Stomach (tissue), 19 donors: ENCODE measurements at places on chromosomes 7 and 10. TPM values are rescaled to one million over a fixed set of nuclear protein-coding genes. Genes with fewer than 3 reads are reported as not detected.
A peak's percentile ranks its signal among the peaks of the same experiment; 100 is the strongest.

CRHR2 gene
- not detected for total RNA-seq

VAX1 gene
- not detected for total RNA-seq

TMEM236 gene
- total RNA-seq, result 4.7 TPM

SPACDR gene
- total RNA-seq, result not detected

SFMBT2 gene
- total RNA-seq, result 17.3 TPM

DNA sequence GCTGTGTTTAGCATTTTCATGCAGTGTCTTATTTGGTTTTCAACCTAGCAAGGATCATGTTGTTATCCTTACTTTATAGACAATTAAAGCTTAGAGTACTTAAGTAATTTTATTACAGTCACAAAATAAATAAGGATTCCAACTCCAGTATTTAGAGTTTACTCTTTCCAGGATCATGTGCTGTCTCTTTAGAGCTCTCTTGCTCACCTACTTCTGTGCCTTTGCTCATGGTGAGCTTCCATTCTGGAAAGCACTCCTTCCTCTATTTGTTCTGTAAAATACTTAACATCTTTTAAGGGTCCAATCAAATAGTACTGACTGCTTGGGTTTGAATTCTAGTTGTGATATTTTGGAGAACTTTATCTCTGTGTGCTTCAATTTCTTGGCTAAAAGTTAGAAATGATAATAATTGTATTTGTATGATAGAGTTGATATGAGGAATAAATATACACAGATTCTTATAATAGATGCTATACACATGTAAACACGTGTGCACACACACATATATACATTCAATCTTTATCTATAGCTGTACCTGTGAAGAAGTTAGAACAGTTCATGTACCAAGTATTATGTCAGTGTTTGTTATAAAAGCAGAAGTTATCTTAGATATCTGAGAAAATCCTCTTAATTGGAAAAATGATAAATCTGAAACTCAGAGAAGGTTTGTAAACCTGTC is 18.2 kb upstream of the CALCR start:
- H3K27me3 ChIP-seq, result no peaks in the 10 kb centered on the region
- no peak overlapping the region for H3K4me3 ChIP-seq
- H3K36me3 ChIP-seq, result no peaks in the 10 kb centered on the region
- no peak for DNase-seq

GRCh38 chr10:86632009-86632800 is 22.1 kb upstream of the OPN4 start:
- peak; percentile 51 for DNase-seq
- no peaks in the 10 kb centered on the region for H3K36me3 ChIP-seq
- peaks cover 18% of the 10 kb centered on the region for H3K4me1 ChIP-seq
- H3K27ac ChIP-seq, result no peak overlapping the region
- peak overlapping the region; percentile 42 for H3K4me3 ChIP-seq

GRCh38 chr10:128560993-128561392 is 434.8 kb upstream of the MKI67 start:
- no peaks in the 10 kb centered on the region for H3K4me1 ChIP-seq
- no peak for DNase-seq
- peaks cover 13% of the 10 kb centered on the region for H3K27me3 ChIP-seq
- H3K36me3 ChIP-seq, result no peaks in the 10 kb centered on the region

DNA sequence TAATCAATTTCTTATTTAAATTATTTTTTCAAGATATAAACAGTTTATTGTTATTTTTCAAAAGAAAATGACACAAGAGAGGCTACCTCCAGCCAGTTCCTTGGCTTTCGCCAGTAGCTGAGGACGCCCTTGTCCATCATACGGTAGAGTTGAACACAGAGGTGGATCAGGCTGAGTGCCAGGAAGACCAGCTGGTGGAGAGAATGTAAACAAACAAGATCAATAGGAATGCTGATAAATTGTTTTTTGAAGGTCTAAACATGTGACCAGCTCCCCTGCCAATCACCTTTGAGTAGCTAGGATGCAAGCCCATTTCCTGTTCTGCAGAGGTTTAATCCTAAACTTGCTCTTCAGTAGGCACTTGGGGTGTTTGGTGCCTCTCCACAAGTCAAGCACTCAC is 138.9 kb downstream of the PKD1L1 start:
- DNase-seq, result no peak
- no peaks in the 10 kb centered on the region for H3K27me3 ChIP-seq
- H3K4me1 ChIP-seq, result peaks cover 16% of the 10 kb centered on the region
- H3K36me3 ChIP-seq, result no peaks in the 10 kb centered on the region
- H3K4me3 ChIP-seq, result no peak overlapping the region

GRCh38 chr10:130160775-130161174 is 24.6 kb downstream of the GLRX3 start:
- no peak overlapping the region for H3K27ac ChIP-seq
- H3K27me3 ChIP-seq, result no peaks in the 10 kb centered on the region
- H3K4me1 ChIP-seq, result peaks cover 4% of the 10 kb centered on the region
- no peak for DNase-seq
- H3K36me3 ChIP-seq, result peaks cover 63% of the 10 kb centered on the region

DNA sequence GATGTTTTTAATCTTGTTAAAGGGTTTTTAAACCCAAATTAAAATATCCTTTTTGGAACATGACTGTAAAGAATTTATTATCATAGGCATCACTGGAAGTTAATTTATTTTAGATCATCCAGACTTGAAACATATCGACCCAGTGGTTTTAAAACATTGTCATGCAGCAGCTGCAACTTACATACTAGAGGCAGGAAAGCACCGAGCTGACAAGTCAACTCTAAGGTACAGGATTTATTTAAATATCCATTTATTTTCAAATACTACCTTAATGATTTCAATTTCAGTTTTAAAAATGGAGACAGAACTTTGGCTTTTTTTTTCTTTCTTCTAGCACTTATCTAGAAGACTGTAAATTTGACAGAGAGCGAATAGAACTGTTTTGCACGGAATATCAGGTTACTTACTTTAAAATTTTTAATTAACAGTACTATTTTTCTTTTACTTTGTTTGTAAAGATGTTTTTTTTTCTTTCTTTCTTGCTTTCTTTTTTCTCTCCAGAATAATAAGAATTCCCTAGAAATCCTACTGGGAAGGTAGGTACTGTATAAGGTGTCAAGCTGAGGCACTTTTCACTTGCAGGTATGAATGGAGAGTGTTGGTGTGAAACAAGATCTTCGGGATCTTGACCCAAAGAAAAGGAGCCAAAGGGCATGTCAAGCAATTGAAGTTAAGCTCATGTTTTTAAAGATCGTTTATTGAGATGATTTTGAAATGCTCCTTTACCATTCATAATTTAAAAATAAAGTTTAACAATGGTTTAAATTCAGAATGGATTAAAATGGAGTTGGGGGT is 1.8 kb downstream of the COMMD3 start:
- H3K27me3 ChIP-seq, result no peaks in the 10 kb centered on the region
- no peak for DNase-seq
- no peaks in the 10 kb centered on the region for H3K36me3 ChIP-seq
- no peak overlapping the region for H3K4me3 ChIP-seq
- peaks cover 52% of the 10 kb centered on the region for H3K4me1 ChIP-seq

DNA sequence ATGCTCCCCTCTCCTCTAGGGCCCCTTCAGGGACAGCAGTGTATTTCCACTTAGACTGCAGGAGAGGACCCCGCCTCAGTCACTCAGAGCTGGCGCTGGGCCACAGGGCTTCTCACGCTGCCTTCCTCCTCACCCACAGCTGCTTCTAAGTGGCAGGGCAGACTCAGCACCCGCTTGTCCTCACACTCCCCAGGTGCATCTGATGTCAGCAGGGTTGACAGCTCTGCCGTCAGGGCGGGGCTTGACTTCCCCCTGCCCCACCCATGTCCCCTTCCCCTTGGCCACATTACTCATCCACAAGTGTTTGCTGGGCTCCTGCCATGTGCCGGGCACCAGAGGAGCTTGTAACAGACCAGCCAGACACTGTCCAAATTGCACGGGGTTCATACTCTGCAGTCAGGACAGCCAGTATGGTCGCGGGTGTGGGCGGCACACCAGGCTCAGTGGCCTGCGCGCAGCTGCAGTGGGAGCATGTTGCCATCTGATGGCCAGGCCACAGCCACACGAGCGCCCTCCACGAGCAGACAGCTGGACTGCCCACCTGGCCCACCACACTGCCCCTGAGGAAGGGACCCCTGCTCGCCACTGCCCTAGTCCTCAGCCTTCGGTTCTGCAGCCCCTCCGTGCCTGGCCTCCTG is 29.3 kb upstream of the TTYH3 start:
- no peak overlapping the region for H3K27ac ChIP-seq
- H3K4me1 ChIP-seq, result no peaks in the 10 kb centered on the region
- no peak overlapping the region for H3K4me3 ChIP-seq
- peaks cover 72% of the 10 kb centered on the region for H3K36me3 ChIP-seq
- no peak for DNase-seq
- H3K27me3 ChIP-seq, result no peaks in the 10 kb centered on the region

DNA sequence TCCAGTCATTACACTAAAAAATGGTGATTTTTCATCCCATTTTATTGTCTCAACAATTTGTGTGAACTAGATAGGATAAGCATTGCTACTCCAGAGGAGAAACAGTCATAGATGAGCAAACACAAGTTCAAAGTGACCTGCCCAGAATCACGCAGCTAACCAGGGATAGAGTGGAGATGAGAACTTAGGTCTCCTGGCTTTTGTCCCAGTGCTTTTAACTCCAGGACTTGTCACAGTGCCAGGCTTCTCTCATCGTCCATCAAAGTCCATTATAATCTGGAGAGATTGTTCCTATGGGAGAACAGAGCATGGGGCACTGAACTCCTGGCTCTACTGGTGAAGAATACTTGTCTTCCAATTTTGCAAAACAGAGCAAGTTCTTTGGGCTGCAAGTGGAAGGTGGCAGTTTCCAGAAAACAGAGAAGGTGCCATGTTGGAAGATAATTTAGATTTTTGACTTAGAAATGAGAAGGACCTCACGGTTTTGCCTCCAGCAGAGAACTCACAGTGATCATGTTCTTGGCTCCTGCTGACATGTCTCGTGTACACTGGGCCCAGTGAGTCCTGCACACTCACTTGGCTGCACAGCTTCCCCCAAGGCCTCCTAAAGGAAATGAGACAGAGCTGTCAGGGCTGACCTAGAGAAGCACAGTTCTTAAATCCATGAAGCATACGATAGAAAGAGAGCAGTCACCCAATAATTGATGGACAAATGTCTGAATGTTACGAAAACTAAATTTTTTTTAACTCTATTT is 322.9 kb upstream of the NRP1 start:
- H3K4me3 ChIP-seq, result no peak overlapping the region
- H3K27ac ChIP-seq, result no peak overlapping the region
- peaks cover 11% of the 10 kb centered on the region for H3K4me1 ChIP-seq
- no peaks in the 10 kb centered on the region for H3K36me3 ChIP-seq
- no peaks in the 10 kb centered on the region for H3K27me3 ChIP-seq
- DNase-seq, result no peak

- no peaks in the 10 kb centered on the region for H3K4me1 ChIP-seq
- no peak overlapping the region for H3K4me3 ChIP-seq
- H3K36me3 ChIP-seq, result no peaks in the 10 kb centered on the region
- DNase-seq, result no peak
- H3K27ac ChIP-seq, result no peak overlapping the region
These were observed 585.0 kb downstream of the PTPRN2 start for GRCh38 chr7:158002486-158003080.

DNA sequence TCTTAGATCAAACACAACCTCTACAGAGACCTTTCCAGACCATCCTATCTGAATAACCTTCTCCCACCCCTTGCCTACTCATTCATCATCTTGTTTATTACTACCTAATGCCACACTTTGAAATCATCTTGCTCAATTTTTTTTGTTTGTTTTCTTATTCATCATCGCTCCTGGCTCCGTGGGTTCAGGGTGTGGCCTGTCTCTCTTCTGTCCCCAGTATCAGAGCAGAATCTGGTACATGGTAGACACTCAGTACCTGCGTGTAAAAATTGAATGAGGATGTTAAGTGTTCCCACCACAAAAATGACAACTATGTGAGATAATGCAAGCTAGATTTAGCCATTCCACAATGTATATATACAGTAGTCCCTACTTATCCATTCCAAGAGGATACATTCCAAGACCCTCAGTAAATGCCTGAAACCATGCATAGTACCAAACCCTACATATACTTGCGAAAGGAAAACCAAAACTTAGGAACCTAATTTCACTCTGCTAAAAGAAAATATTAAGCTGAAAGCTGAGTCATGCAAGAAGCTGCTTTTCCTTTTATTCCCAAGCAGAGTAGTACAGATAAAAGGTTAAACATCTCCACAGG is 72.1 kb upstream of the SEC61G start:
- no peaks in the 10 kb centered on the region for H3K27me3 ChIP-seq
- no peaks in the 10 kb centered on the region for H3K4me1 ChIP-seq
- DNase-seq, result no peak

DNA sequence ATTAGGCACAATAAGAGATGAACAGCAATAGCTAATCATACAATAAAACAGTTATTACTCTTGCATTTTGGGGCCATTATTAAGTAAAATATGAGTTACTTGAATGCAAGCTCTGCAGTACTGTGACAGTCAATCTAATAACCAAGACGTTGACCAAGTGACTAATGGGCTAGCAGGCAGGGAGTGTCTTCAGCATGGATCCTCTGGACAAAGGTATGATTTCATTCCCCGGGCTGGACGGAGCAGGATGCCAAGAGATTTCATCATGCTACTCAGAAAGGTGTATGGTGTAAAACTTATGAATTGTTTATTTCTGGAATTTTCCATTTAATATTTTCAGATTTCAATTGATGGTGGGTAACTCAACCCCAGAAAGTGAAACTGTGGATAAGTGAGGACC is 80.9 kb downstream of the SHH start:
- no peak for DNase-seq
- peaks cover 8% of the 10 kb centered on the region for H3K4me1 ChIP-seq
- no peaks in the 10 kb centered on the region for H3K27me3 ChIP-seq
- H3K36me3 ChIP-seq, result no peaks in the 10 kb centered on the region
- no peak overlapping the region for H3K4me3 ChIP-seq
- no peak overlapping the region for H3K27ac ChIP-seq

DNA sequence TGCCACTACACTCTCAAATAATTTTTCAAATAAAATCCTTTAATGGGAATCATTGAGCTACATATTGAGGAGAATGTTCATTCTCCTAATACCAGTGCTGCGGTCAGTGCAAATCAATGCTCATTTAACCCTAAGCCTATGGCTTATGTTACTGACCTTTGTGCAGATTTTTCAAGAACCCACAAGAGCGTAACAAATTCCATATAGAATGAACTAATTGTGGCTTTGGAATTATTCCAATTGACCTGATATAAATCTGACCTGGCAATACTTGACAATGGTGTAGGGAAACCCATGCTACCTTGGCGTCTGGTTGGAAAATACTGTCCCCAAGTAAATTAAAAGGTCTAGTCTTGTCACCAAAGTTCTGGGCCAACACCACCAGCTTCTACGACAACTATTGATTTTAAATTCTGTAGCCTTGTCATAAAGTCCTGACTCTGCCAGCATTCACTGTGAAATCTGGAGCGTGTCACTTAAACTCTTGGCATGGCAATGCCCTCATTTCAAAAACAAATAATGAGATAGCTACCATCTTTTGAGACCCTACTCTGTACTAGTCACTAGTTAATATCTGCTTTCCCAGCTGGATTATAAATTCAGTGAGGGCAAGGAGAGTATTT is 320.9 kb downstream of the AHR start:
- H3K4me3 ChIP-seq, result no peak overlapping the region
- no peaks in the 10 kb centered on the region for H3K27me3 ChIP-seq
- DNase-seq, result no peak

GRCh38 chr10:66737241-66737640 is 188.6 kb upstream of the LRRTM3 start:
- no peaks in the 10 kb centered on the region for H3K36me3 ChIP-seq
- H3K4me3 ChIP-seq, result no peak overlapping the region
- no peak for DNase-seq
- no peak overlapping the region for H3K27ac ChIP-seq
- H3K27me3 ChIP-seq, result no peaks in the 10 kb centered on the region
